Activated CD8-positive, alpha-beta memory T cell treated with anti-CD3 and anti-CD28 coated beads, Interleukin-2, amount 10 ng/mL, durations not matched to agents 7 days and 5 days (primary cell): ENCODE measurements at places on chromosomes 5 and 9. TPM values are rescaled to one million over a fixed set of nuclear protein-coding genes. Genes with fewer than 3 reads are reported as not detected.

SNX2 gene
- total RNA-seq: 29.5 TPM

SPATA31A3 gene
- total RNA-seq: not detected

RRAGA gene
- 49.7 TPM for total RNA-seq

FIBCD1 gene
- total RNA-seq: not detected

ACOT12 gene
- not detected for total RNA-seq

NR2F1 gene
- total RNA-seq: not detected

ADAMTS2 gene
- total RNA-seq: not detected

ZDHHC11 gene
- total RNA-seq: 9.9 TPM

CCNJL gene
- not detected for total RNA-seq

LRRC70 gene
- total RNA-seq: 0.42 TPM

PTGES gene
- total RNA-seq: not detected

ZNF883 gene
- not detected for total RNA-seq

MEIKIN gene
- total RNA-seq: not detected

SLC46A2 gene
- total RNA-seq: not detected

ASPN gene
- total RNA-seq: not detected

SAXO1 gene
- 0.12 TPM for total RNA-seq

CFAP90 gene
- total RNA-seq: not detected

EIF4E1B gene
- total RNA-seq: not detected

FBP2 gene
- total RNA-seq: not detected

ZFP2 gene
- total RNA-seq: not detected

LCN15 gene
- not detected for total RNA-seq

PLAC8L1 gene
- 0.50 TPM for total RNA-seq
